Kidney tubule cell (primary cell): ENCODE measurements at places on chromosomes 16 and 17.

DNA sequence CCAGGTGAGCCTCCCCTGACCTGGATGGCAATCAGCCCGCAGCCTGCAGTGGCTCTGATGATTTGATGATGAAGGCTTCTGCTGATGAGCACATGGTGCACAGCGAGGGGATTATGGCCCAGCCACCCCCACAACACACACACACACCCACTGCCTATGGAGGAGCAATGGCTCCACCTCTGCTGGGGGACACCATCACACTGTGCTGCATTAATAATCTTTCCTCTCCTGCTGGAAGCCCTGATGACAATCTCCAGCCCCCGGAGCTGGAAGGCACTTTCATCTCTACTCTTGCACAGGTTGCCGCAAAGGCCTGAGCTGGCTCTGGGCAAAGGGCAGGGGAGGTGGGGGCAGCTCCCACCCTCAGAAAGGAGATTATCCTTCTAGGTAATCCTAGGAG lies 79.9 kb downstream of the PLXDC1 start:
- no peak for DNase-seq

- DNase-seq: peak; percentile 61
Measured at GRCh38 chr17:60102632-60103096, 23.9 kb upstream of the HEATR6 start.

GRCh38 chr16:49054606-49055005 lies 227.0 kb downstream of the CBLN1 start:
- DNase-seq: no peak

GRCh38 chr17:80694085-80694991 lies 149.7 kb downstream of the RPTOR start:
- no peak for DNase-seq

GRCh38 chr17:69231521-69231920 lies 2.9 kb upstream of the ABCA10 start:
- DNase-seq: no peak

GRCh38 chr16:70682239-70683145 lies 3.4 kb downstream of the MTSS2 start:
- DNase-seq: no peak

GRCh38 chr17:73647301-73647695 lies 3.1 kb upstream of the SDK2 start:
- DNase-seq: no peak

DNA sequence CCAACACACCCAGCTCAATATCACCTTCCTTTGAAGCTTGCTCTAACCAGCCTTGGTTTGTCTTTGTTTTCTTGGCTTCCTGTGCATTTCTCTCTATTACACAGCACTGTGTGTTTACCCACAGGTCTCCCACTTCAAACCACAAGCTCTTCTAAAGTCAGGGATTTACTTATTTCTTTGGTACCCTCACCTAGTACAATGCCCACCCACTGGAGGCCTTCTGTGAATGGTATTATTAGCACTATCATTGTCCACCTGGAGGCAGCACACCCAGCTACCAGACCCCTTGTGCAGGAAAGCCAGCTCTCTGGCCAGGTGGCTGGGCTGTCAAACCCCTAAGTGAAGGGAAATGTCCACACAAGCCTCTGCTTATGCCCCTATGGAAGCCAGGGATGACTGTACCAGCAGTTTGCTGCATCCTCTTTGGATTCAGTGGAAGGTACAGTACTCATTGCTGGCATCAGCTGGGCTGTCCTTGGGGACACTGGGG lies 9.4 kb upstream of the TOP2A start:
- no peak for DNase-seq

DNA sequence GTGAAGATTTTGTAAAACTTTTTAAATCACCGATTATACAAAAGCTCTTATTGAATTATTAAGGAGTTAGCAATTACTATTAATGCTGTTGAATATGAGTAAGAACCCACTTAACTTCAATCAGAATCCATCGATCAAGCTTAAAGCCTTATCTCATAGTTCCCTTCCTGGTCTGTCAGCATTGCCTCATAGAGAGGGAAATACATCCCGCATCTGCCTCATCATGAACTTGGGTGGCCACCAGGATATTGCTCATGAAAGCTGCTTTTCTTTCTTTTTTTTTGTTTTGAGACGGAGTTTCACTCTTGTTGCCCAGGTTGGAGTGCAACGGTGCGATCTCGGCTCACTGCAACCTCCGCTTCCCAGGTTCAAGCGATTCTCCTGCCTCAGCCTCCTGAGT lies 66.7 kb downstream of the PIGL start:
- no peak for DNase-seq

DNA sequence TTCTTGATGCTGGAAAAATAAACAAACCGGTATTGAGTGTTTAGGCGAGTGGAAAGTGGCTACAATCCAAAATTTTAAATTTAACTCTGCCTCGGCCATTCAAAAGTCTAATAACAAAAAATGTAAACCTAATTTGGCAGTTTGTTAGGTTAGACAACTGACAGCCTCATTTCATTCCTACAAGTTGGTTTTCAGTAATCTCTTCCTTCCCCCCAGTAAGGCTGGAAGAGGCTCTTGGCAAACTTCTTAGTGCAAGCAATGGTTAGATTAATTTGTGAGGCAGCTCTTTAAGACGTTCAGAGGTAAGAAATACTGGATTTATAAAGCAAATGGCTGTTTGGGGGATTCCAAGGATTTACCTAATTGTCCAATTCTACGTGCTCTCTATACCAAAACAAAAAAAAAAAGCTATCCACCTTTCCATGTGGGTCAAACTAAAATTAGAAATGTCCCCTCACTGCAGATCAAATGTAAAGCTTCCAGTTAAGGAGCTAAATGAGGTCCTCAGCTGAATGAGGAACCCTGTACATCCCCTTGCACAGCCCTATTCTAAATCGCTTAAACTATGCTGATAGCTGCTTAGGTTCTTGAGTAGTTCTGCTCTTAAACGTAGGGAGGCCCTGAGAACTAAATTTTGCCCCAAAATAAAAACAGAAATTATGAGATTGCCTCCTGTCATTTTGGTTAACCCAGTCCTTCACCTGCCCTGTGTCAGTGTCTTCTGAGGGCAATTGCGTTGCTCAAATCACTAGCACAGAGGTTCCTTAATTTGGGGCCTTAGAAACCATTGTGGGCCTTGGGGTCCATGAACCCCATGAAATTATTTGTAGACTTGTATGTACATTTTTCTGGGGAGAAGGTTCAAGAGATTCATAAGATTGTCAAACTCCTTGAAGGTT lies 2.9 kb downstream of the HEXIM1 start:
- no peak for DNase-seq

DNA sequence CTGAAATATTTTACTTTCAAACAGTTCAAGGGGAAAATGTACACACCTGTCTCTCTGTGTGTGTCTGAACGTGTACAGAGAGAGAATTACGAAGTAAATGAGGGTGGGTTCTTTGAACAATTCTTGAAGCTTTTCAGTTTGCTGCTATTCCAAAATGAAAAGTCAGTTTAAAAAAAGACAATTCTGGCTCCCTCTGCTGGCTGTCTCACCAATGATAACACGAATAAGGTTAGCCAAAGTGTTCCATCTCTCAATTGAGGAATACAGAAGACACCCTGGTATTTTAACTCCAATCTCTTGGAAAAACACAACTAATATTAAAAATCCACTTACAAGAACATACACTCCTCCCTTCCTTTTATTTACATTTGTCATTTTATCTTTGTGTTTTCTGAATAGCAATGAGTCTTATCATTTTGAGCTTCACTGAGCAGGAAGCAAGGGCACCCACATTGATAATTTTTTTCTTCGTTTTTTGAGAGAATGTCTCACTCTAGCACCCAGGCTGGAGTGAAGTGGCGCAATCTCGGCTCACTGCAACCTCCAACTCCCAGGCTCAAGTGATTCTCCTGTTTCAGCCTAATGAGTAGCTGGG lies 20.5 kb downstream of the EFTUD2 start:
- DNase-seq: peak; percentile 28

DNA sequence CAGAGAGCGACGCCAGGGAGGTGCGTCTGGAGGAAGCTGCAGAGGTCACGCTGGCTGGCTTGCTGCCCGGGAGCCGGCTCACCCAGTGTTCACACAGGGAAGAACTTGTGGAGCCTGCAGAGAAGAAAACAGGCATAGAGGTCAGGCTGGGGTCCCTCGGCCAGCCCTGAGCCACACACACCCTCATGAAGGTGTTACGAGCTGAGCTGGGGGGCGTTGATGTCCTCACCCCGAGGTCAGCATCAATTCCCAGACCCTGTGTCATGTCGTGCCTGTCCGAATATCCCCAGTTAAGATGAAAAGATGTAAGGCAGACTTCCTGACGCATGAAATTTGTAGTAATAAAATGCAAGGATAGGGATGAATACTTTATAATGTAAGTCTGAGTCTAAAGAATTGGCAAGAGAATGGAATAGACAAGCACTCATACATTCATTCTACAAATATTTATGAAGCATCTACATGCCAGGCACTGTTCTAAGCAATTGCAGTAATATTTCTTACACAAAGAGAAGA lies 77.1 kb downstream of the USP31 start:
- DNase-seq: peak; percentile 79

- DNase-seq: no peak
Measured at GRCh38 chr17:40852364-40852763, 14.7 kb downstream of the KRT12 start.

- DNase-seq: no peak
Measured at GRCh38 chr17:48441231-48441711, 11.3 kb upstream of the SKAP1 start.

- DNase-seq: no peak
Measured at GRCh38 chr17:28081467-28081866, 39.0 kb downstream of the NLK start.

GRCh38 chr17:47917581-47917980 lies 21.5 kb downstream of the SP2 start:
- no peak for DNase-seq

GRCh38 chr17:57210224-57210553 lies 46.1 kb upstream of the MSI2 start:
- DNase-seq: peak; percentile 81

DNA sequence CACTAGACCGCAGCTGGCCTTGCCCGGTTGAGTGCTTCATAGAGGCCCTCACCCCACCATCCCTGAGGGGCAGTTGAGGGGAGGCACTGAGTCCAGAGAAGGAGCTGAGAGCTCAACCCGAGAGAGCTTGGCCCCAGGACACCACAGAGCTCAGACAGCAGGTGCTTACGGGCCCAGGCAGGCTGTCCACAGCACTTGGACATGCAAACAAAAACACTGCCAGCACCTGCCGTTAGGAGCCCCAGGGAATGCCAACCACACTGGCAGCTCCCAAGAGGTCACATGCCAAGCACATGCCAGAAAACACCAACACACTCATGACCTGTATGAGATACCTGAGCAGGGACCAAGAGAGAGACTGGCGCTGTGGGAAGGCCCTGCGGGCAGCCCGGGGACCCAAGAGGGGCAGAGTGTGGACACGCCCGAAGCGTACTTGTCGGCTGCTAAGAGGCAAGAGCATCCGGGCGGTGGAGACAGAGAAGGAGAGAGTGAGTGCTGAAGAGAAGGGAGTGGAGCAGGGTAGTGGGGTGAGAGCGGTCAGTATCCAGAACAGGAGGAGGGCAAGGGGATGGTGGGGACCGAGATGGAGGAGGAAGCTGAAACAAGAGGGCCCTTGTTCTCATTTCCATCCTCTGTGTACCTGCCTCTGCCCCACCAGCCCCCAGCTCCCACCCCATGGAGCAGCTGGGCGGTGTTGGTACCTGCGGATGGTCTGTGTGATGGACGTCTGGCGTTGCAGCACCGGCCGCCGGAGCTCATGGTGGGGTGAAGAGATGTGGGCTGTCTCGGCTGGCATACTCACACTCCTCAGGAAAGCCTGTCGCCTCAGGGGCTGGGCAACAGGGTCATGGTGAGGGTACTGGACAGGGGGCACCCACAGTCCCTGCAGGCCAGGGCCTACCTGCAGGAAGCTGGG lies 8.2 kb downstream of the RHBDF1 start:
- DNase-seq: no peak

- DNase-seq: no peak
Measured at GRCh38 chr17:45347444-45347843, 30.6 kb upstream of the MAP3K14 start.

DNA sequence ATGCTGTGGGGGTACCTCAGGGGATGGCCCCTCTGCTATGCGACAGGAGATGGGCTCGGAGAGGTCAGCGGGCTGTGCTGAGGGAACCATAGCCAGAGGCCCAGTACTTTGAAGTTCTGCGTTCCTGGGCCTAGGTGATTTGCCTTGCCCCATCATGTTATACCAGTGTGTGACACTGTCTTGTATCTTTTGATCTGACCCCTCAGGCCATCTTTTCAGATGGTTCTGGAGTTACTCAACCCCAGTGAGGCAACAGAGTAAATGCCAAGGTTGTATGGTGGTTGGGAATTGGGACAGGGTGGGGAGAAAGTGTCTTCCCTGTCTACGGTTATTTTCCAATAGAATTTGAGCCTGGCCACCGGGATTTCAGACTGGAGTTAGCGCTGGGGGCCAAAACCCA lies 8.5 kb downstream of the MSI2 start:
- no peak for DNase-seq

DNA sequence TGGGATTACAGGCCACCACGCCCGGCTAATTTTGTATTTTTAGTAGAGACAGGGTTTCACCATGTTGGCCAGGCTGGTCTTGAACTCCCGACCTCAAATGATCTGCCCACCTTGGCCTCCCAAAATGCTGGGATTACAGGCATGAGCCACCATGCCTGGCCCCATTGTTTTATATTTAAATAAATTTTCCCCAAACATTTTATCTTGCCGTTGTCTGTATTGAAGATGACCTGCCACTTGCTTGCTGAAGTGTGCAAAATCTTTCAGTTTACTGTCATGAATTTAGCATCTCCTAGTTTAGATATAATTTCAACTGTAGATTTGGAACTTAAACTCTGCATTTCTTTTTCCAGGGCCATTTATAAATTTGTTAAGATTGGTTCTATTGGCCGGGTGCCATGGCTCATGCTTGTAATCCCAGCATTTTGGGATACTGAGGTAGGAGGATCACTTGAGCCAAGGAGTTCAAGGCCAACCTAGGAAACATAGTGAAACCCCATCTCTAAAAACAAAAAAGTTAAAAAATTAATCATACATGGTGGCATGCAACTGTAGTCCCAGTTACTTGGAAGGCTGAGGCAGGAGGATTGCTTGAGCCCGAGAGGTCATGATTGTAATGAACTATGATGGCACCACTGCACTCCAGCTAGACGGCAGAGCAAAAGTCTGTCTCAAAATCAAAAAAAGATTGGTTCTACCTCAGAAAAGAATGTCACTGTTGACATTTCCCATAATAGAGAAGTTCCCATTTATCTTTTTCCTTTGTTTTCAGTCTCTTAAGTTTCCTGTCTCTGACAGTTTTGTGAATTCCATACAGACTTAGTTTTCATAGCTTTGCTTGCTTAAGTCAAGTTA lies 84.4 kb downstream of the VMP1 start:
- no peak for DNase-seq

GRCh38 chr16:57693550-57693949 lies 1.1 kb upstream of the DRC7 start:
- no peak for DNase-seq

DNA sequence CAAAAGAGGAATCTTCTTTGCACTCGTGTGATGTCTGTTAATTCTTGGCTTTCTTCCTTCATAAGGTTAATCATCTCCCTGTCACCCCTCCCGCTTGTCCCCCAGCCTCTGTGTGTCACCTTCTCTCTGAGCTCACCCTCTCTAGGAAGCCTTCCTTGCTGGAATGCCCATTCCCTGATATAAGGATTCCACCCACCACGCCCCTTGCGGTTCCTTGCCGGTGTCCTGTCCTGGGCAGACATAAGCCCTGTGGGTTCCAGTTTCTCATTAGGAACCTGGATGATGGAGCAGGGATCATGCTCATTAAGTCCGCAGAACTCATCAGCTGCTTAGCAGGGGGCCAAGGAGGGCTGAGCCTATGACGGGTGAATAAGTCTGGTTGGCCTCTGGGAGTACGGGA lies 559.3 kb downstream of the MAF start:
- peak; percentile 17 for DNase-seq

GRCh38 chr17:27985306-27985705 lies 57.2 kb upstream of the NLK start:
- no peak for DNase-seq

- peak; percentile 90 for DNase-seq
Measured at GRCh38 chr16:27475561-27475960, 73.6 kb downstream of the IL21R start.
